GM23248 (cell line): ENCODE measurements at places on chromosomes 7 and 10.

- peak; percentile 7 for DNase-seq
These were observed 22.1 kb upstream of the CARD11 start for GRCh38 chr7:3065724-3066143.

DNA sequence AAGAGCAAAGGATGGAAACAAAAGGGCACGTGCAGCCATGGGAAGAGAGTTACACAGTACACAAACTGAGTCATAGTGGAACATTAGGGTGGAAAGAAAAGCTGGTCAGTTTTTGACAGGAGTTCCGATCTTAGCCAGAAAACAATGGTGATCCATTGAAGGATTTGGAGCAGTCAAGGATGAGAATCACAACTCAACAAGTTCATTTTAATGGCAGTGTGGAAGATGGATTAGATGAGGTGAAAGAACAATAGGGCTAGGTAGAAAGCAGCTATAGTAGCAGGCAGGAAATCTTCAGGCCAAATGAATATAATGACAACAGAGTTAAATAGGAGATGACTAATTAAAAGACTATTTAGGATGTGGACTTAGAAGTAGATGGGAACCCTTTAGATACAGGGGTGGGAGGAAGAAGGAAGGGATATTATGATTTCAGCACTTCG, 136.3 kb downstream of the DOCK4 start:
- DNase-seq = peak; percentile 26

- DNase-seq = no peak
These were observed 2.1 kb upstream of the XRCC2 start for GRCh38 chr7:152677808-152678670.

- DNase-seq = no peak
These were observed 510.6 kb downstream of the ARL4A start for GRCh38 chr7:13198036-13198435.

DNA sequence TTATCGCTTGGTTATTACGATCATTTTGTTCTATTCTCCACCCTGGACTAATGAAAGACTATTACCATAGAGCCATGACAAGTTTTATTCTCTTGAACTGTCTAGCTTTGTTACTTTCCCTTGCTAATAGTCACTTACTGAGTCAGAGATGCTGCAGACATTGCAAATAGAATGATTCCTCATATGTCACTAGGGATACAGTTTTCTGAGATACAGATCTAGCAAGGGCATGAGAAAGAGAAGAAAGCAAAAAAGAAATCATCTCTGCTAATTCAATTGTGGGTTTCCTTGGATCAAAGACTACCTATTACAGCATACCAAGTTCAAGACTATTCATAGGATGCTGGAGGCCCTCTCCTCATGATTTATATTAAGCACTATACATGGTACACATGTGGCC, 204.3 kb downstream of the MBL2 start:
- DNase-seq = peak; percentile 84

DNA sequence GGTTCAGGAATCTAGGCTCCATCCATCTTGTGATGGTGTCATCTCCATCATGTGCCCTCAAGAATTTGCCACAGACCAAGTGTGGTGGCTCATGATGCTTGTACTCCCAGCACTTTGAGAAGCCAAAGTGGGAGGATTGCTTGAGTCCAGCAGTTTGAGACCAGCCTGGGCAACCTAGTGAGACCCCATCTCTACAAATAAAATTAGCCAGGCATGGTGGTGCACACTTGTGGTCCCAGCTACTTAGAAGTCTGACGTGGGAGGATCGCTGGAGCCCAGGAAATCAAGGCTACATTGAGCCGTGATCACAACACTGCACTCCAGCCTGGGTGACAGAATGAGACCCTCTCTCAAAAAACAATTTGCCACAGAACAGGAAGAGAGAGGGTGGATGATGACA, 53.0 kb upstream of the SEPHS1 start:
- DNase-seq = no peak

GRCh38 chr7:8566016-8566415, 132.6 kb downstream of the NXPH1 start:
- no peak for DNase-seq

DNA sequence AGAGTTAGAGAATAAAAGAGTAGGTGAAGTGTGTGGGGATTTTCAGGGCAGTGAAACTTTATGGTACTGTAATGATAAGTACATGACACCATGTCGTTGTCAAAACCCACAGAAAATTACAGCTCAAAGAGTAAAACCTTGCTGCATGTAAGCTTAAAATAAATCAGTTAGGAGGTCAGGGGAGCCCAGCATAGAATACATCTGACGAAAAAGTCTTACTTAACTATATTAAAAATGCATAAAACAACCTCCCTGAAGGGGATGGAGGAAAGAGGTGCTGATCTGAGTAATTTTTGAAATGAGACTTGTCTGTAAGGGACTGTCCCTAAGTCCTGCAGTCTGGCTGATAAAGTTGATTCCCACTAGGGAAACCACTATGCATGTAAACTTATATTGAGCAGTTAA, 49.8 kb upstream of the AKR1E2 start:
- DNase-seq = no peak

- no peak for DNase-seq
These were observed 481.7 kb downstream of the PHTF2 start for GRCh38 chr7:78280276-78280675.

- DNase-seq = no peak
These were observed 163.3 kb upstream of the RHEB start for GRCh38 chr7:151682831-151683614.

DNA sequence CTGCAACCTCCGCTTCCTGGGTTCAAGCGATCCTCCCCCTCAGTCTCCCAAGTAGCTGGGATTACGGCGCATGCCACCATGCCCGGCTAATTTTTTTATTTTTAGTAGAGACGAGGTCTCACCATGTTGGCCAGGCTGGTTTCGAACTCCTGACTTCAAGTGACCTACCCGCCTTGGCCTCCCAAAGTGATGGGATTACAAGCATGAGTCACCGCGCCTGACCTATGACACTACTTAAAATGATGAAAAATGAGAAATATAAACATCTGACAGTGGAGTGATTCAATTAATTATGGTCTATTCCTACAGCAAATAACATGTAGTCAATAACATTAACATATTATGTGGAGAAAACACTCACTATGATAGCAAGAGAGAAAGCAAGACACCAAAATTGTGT, 2.2 kb downstream of the BRAT1 start:
- no peak for DNase-seq

DNA sequence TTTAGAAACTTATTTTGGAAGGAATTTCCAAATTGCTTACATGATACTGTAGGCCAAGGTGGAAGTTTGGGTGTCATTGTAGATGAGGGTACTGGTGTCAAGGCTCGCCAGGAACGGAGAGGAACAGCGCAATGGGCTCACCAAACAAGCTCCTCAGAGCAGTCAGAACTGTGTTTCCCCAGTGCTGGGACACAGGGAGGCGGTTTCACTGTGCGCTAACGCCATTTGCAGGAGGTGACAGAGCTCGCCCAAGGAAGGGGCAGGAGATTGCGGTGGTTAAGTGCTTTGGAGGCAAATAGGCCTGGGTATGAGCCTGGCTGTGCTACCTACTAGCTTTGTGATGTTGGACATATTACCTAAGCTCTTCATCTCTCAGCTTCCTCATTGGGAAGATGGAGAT, 57.3 kb downstream of the HHEX start:
- no peak for DNase-seq

DNA sequence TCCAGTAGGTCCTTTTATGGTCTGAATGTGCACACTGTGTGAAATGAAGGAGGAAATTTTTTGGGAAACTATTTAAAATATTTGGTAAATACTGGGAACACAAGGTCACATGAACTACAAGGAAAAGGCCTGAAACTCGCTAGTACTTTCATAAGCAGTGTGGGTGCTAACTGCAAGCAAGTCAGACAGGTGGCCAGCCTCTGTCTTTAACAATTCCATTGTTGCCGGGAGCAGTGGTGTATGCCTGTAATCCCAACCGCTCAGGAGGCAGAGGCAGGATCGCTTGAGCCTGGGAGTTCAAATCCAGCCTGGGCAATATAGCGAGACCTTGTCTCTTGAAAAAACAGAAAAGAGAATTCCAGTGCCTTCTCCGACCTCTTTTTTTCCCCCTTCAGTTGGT, 37.5 kb downstream of the SMURF1 start:
- DNase-seq = no peak

DNA sequence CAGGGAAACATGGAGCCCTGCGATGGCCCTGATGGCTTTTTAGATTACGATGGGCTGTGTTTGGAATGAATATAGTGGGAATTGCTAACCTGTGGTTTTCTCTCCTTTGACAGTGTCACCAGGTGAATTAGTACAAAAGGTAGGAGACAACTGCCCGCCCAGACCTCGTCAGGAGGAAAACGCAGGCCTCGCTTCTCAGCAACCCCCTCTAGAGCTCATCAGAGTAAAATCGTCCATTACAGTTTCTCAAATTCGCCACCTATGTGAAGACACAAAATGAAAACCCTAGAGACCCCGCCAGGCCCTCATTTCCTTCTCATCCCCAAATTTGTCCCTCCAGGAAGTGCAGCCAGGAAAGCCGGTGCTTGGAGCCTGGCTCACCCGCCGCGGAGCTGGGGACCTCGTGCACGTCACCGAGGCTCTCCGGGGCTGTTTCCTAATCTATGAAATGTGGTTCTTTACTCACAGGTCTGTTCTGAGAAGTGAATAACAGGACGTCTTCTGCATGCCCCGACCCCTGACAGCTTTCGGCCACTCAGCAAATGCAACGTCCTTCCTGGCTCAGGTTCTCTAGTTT, 143.7 kb downstream of the VIPR2 start:
- DNase-seq = no peak

- DNase-seq = peak; percentile 89
These were observed 45.4 kb downstream of the CDK6 start for GRCh38 chr7:92790992-92791391.

DNA sequence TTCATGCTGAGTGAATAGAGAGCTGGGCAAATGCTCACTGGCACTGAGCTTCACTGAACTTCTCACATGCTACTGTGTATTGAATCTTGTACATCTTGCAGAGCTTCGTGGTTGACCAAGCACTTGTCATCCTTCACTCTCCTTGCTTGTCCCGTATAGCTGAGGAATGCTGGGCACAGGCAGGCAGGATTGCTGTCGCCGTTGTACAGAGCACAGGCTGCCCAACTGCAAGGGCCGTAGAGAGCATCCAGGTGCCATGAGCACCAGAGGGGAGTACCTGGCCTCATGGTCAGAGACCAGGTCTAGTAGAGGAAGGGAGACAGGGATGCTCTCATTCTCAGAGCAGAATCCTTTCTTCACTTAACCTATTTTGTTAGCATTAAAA, 99.8 kb upstream of the RET start:
- no peak for DNase-seq

- DNase-seq = peak; percentile 90
These were observed 373.1 kb downstream of the THSD7A start for GRCh38 chr7:11458736-11459483.

GRCh38 chr7:122268101-122268500, 36.4 kb downstream of the FEZF1 start:
- no peak for DNase-seq

GRCh38 chr10:101030496-101031127, 317 bp downstream of the PDZD7 start:
- no peak for DNase-seq

GRCh38 chr7:83065714-83066113, 97.0 kb downstream of the PCLO start:
- no peak for DNase-seq

- no peak for DNase-seq
These were observed 268.4 kb downstream of the TCERG1L start for GRCh38 chr10:131043039-131043691.

DNA sequence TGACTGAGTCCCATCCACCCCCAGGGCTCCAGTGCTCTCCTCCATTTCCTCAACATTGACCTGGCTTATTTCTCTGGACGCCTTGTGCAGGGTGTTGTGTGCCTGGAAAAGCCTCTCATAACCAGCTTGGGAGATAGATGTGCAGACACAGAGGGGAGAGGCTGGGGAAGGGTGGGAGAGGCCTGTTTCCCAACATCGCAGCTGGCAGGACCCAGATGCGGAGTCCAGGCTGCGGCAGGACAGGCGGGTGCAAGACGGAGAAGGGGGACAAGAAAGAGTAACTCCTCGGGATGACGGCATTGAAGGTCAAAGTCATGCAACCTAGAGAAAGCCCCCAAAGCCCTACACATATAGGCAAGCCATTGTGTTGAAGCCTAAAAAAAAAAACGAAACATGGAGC, 54.1 kb upstream of the ANTXRL start:
- no peak for DNase-seq

GRCh38 chr10:61779276-61779675, 116.5 kb downstream of the CABCOCO1 start:
- no peak for DNase-seq

- DNase-seq = peak; percentile 47
These were observed 84.2 kb upstream of the MKI67 start for GRCh38 chr10:128210215-128211063.

DNA sequence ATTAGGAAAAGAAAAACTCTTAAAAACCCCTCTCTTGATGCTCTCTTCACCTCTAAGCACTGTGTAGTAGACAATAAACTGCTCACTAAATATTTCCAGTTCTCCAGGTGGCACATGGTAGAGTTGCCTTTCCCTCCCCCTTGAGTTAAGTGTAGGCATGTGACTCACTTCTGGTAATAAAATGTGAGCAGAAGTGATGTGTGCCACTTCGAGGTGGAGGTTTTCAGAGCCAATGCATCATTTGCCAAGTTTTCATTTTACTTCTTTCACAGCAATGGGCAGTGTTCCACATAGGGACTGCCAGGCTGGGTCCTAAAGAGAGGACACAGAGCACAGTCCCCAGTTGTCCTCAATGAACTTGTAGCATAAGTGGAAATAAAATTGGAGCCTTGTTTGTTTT, 131.6 kb upstream of the NPY start:
- DNase-seq = peak; percentile 5

- DNase-seq = peak; percentile 87
These were observed 85.8 kb downstream of the NRP1 start for GRCh38 chr10:33248638-33249037.

DNA sequence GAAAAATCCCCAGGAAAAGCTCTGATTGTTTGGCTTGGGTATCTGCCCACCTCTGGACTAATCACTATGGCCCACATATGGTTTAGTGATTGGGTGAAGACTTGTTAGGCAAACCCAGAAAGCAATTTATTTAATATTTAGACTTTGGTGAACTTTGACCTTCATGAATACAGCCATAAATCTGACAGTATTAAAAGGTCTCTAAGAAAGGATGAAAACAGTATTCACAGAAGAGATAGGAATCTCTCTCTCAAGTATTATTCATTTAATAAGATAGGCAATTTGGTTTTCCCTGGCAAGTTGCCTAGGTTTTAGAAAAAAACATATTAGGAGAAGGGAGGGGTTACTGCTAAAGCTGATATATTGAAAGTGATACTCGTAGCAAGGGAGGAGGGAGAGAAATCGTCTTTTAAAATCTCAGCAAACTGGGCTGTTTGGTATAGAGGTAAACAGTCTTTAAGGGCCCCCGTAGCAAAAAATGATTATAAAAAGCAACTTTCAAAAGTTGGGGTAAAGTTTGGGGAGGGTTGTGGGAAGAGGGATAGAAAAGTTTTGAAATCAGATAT, 57.1 kb downstream of the LSMEM1 start:
- DNase-seq = no peak
